Aorta (tissue), 5 donors: ENCODE measurements at places on chromosomes 6 and 20. TPM values are rescaled to one million over a fixed set of nuclear protein-coding genes. Genes with fewer than 3 reads are reported as not detected.
A peak's percentile ranks its signal among the peaks of the same experiment; 100 is the strongest.

DNA sequence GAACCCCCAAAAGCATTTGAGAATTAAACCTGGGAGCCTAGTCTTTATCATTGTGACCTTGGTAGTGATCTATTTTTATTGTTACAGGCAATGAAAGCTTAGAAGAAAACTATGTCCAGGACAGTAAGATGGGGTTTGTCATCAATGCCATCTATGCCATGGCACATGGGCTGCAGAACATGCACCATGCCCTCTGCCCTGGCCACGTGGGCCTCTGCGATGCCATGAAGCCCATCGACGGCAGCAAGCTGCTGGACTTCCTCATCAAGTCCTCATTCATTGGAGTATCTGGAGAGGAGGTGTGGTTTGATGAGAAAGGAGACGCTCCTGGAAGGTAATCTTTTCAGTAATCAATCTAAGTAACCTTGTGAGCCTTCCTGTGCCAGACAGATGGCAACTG is 191.5 kb upstream of the RAB32 start:
- H3K4me1 ChIP-seq: no peaks in the 10 kb centered on the region
- H3K36me3 ChIP-seq: no peaks in the 10 kb centered on the region
- H3K27ac ChIP-seq: no peak overlapping the region
- DNase-seq: no peak
- no peaks in the 10 kb centered on the region for H3K27me3 ChIP-seq

The OGFRL1 gene
- 23.6 TPM for total RNA-seq

GRCh38 chr6:142809947-142810346 is 135.0 kb downstream of the HIVEP2 start:
- H3K4me3 ChIP-seq: no peak overlapping the region
- no peak overlapping the region for H3K27ac ChIP-seq
- no peaks in the 10 kb centered on the region for H3K27me3 ChIP-seq

DNA sequence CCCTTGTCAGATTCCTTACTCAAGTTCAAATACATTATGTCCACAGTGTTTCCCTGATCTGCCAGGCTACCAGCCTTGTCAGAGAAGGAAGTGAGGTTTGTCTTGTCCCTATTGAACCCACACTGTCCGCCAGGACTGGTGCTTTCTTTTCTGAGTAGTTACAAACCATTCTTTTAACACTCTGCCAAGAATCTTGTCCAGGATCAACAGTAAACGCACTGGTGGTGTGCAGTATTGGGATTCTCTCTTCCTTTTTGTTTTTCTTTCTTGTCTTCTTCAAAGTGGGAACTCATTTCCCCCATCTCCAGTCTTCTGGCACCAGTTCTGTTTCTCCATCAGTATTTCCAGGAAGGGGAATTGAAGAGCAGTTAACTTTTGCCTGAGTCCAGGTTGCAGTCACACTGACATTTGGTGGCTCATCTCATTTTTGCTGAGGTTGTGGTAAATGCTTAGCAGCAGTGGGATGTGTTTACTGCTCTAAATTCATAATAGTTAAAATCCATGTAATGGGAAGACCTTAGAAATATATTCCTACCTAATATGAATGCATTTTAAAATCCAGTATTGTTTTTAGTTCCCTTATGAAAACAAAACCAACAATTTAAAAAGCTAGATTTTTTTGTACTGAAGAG is 295.3 kb downstream of the PRL start:
- H3K36me3 ChIP-seq: no peaks in the 10 kb centered on the region
- peaks cover 12% of the 10 kb centered on the region for H3K4me1 ChIP-seq
- DNase-seq: no peak
- H3K27ac ChIP-seq: no peak overlapping the region
- no peak overlapping the region for H3K4me3 ChIP-seq
- H3K27me3 ChIP-seq: no peaks in the 10 kb centered on the region

- DNase-seq: no peak
These were observed 115.5 kb downstream of the CDK19 start for GRCh38 chr6:110699780-110700179.

GRCh38 chr6:68711386-68712000 is 76.4 kb downstream of the ADGRB3 start:
- no peaks in the 10 kb centered on the region for H3K27me3 ChIP-seq
- DNase-seq: no peak
- H3K4me1 ChIP-seq: no peaks in the 10 kb centered on the region
- H3K4me3 ChIP-seq: no peak overlapping the region
- H3K27ac ChIP-seq: no peak overlapping the region

The CST3 gene
- 1,105 TPM for total RNA-seq

- H3K4me1 ChIP-seq: no peaks in the 10 kb centered on the region
- no peak overlapping the region for H3K4me3 ChIP-seq
- H3K36me3 ChIP-seq: no peaks in the 10 kb centered on the region
- no peak overlapping the region for H3K27ac ChIP-seq
These were observed 128.6 kb upstream of the FAM83B start for GRCh38 chr6:54717849-54718455.

DNA sequence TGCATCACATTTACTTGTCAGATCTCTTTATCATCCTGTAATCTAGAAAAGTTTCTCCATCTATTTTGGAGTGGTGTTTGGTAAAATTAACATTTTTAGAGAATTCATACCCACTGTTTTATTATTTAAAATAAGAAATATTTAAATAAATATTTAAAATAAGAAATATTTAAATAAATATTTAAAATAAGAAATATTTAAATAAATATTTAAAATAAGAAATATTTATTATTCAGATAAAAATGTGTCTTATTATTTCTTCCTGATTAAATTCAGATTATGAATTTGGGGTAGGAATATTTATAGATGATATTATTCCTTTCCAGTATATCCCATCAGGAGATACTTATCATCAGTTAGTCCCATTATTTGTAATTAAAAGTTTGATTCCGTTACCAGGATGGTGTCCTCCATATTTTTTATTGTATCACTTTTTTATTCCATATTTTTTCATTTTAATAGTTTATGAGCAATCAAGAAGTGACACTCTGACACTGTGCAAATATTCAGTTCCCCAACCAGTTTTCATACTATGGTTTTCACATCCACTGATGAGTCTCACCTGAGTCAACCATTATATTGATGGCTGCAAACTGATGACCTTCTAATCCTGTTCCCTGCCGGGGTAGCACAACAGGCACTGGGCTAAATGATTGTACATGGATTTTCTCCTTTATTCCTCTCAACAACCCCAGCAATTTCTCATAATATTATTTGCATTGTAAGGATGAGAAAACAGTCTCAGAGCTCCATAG is 1023.0 kb downstream of the KIF16B start:
- H3K27ac ChIP-seq: no peak overlapping the region
- DNase-seq: no peak
- H3K4me3 ChIP-seq: no peak overlapping the region
- no peaks in the 10 kb centered on the region for H3K27me3 ChIP-seq
- no peaks in the 10 kb centered on the region for H3K36me3 ChIP-seq

DNA sequence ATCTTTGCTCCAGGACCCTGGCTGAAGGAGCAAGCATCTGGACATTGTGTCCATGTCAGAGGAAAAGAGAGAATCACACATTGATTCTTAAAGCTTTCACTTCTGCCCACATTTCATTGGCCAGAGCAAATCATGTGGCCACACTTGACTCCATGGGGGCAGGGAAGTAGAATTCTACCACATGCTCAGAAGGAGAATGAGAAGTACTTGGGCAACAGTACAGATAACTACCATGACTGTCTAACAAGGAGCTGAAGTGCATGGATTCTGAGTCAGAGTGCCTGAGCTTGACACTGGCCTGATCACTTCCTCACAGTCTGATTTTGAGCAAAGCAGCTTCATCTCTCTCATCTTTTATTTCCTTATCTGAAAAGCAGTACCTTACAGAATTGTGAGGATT is 38.6 kb downstream of the GHRH start:
- H3K4me1 ChIP-seq: peaks cover 2% of the 10 kb centered on the region
- H3K36me3 ChIP-seq: peaks cover 8% of the 10 kb centered on the region
- H3K4me3 ChIP-seq: no peak overlapping the region
- H3K27me3 ChIP-seq: no peaks in the 10 kb centered on the region
- no peak for DNase-seq

DNA sequence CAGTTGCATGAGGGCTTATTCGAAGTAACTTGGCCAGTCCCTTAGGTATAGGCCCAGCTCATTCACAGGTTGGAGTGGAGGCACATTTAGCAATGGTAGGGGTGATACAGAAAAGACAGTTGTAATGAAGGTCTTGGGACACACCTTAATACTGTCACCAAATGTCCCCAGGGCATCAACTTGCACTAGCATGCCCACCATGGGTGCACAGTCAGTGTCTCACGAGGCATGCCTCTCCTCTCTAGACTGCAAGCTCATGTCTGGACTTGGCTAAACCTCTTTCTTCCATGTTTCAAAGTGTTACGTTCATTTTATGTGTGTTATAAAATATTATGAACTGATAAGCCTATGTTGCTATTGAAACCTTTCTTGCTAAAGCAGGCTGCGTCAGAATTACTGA is 124.0 kb upstream of the ECI2 start:
- H3K27me3 ChIP-seq: no peaks in the 10 kb centered on the region
- no peak overlapping the region for H3K27ac ChIP-seq
- no peak for DNase-seq
- no peaks in the 10 kb centered on the region for H3K4me1 ChIP-seq

The SEL1L2 gene
- 6.3 TPM for total RNA-seq

DNA sequence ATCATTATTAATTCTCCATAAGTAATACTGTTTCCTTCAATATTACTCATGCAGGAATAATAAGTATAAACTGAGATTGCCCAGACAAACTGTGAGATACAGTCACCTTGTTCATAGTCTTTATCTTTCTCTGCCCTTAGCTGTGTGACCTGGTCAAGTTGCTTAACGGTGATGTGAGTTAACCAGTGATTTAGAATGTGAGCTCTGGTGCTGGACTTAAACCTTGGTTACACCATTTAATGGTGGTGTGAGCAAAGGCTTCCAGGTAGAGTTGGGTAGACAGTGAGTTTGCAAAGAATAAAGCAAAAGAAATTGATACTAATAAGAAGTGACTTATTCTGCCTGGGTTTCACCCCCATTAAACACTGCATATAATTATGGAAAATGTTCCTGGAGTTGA is 86.2 kb upstream of the DEFB112 start:
- no peak for DNase-seq
- no peaks in the 10 kb centered on the region for H3K27me3 ChIP-seq
- no peak overlapping the region for H3K4me3 ChIP-seq

DNA sequence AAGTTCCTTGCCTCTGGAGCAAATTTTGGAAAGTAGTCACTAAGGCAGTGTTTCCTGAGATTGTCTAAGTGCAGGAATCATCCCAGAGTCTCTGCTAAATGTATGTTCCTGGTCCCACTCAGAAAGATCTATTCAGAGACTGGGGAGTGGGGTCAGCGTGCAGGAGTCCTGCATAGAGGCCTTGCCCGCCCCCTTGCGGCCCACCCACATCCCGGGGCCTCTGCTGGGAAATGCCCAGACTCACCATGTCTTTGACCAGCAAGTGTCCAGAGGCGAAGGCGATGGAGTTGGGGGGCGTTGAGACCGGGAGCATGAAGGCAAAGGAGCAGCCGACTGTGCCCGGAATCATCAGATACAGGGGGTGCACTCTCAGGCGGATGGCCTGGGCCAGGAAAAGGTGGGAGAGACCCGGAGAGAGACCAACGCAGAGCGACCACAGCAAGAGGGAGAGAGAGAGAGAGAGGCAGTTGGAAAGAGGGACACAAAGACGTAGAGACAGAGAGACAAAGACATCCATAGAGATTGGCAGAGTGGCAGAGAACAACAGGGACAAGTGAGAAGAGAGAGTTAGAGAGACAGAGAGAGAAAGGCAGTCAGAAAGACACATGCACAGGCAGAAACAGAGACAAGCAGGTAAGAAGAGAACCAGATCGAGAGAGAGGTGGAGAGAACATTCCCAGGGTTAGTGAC is 12.9 kb upstream of the OCSTAMP start:
- no peaks in the 10 kb centered on the region for H3K4me1 ChIP-seq
- no peak overlapping the region for H3K4me3 ChIP-seq
- no peak overlapping the region for H3K27ac ChIP-seq
- H3K36me3 ChIP-seq: no peaks in the 10 kb centered on the region
- no peak for DNase-seq

GRCh38 chr6:107679457-107679856 is 144.7 kb downstream of the SCML4 start:
- no peaks in the 10 kb centered on the region for H3K27me3 ChIP-seq
- no peak overlapping the region for H3K27ac ChIP-seq
- H3K4me3 ChIP-seq: no peak overlapping the region
- H3K36me3 ChIP-seq: no peaks in the 10 kb centered on the region
- no peak for DNase-seq
- H3K4me1 ChIP-seq: no peaks in the 10 kb centered on the region

- DNase-seq: no peak
- no peak overlapping the region for H3K4me3 ChIP-seq
- H3K4me1 ChIP-seq: no peaks in the 10 kb centered on the region
These were observed 8.8 kb downstream of the RPL10A start for GRCh38 chr6:35477028-35477427.

GRCh38 chr20:40470445-40471260 is 218.4 kb downstream of the MAFB start:
- DNase-seq: peak; percentile 66
- no peaks in the 10 kb centered on the region for H3K27me3 ChIP-seq
- H3K27ac ChIP-seq: no peak overlapping the region
- no peaks in the 10 kb centered on the region for H3K36me3 ChIP-seq

The EEF1A2 gene
- 0.88 TPM for total RNA-seq

The OR2B6 gene
- not detected for total RNA-seq

The CST7 gene
- total RNA-seq: 3.1 TPM

The FAM209A gene
- total RNA-seq: 1.0 TPM

DNA sequence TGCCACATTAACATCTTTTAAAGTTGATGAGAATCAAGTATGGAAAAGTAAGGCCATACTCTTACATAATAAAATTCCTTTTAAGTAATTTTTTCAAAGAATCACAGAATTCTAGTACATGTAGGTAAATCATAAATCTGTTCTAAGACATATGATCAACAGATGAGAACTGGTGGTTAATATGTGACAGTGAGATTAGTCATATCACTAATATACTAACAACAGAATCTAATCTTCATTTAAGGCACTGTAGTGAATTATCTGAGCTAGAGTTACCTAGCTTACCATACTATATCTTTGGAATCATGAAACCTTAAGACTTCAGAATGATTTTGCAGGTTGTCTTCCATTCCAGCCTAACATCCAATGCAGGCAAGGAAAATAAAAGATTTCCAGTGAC is 11.6 kb downstream of the PLN start:
- H3K36me3 ChIP-seq: no peaks in the 10 kb centered on the region
- no peak overlapping the region for H3K4me3 ChIP-seq
- H3K27ac ChIP-seq: no peak overlapping the region
- DNase-seq: no peak
- no peaks in the 10 kb centered on the region for H3K4me1 ChIP-seq

DNA sequence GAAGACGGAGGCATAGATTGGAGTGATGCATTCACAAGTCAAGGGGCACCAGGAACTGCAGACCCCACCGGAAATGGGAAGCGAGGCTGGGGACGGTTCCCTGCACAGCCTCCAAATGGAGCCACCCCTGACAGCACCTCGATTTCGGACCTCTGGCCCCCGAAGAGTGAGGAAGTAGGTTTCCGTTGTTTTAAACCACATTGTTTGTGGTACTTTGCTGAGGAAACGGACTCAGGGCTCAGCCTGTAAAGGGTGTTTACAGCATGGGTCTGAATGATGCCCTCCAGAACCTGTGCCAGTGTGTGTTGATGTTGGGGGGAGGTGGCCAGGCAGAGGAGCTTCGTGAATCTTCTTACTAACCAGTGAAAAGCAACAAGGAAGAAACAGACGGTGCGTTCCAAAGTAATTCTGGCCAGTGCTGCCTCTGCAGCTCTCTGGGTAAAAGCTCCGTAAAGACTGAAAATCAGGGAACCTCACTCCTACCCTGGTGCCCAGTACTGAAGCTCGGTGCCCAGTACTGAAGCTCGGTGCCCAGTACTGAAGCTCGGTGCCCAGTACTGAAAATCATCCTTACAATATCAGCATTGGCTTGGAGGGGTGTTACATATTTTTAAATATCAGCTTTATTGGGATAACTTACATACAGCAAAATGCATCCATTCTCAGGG is 30.1 kb upstream of the CCR6 start:
- no peak overlapping the region for H3K4me3 ChIP-seq
- no peaks in the 10 kb centered on the region for H3K4me1 ChIP-seq
- no peaks in the 10 kb centered on the region for H3K36me3 ChIP-seq
- H3K27me3 ChIP-seq: no peaks in the 10 kb centered on the region
